ENCODE measurements at places on chromosomes 3 and 15. TPM values are rescaled to one million over a fixed set of nuclear protein-coding genes. Genes with fewer than 3 reads are reported as not detected.

Gene MRPS25
- 60.2 TPM for total RNA-seq

Gene ZNF80
- total RNA-seq = not detected

Gene HDGFL3
- total RNA-seq = 40.3 TPM

Gene P2RY12
- total RNA-seq = 3.1 TPM

Gene FBXO40
- 0.09 TPM for total RNA-seq

Gene RASL12
- 20.2 TPM for total RNA-seq

GRCh38 chr15:53589520-53590057 is 169.9 kb downstream of the WDR72 start:
- DNase-seq = no peak

- no peak for DNase-seq
Observed at GRCh38 chr3:83946049-83946448, 1012.7 kb upstream of the CADM2 start.

GRCh38 chr3:126958638-126959085 is 24.3 kb upstream of the PLXNA1 start:
- peak; percentile 48 for DNase-seq

- no peak for DNase-seq
Observed at GRCh38 chr15:45199136-45199810, 11.5 kb upstream of the SHF start.

GRCh38 chr3:161754420-161755053 is 257.9 kb downstream of the OTOL1 start:
- no peak for DNase-seq

DNA sequence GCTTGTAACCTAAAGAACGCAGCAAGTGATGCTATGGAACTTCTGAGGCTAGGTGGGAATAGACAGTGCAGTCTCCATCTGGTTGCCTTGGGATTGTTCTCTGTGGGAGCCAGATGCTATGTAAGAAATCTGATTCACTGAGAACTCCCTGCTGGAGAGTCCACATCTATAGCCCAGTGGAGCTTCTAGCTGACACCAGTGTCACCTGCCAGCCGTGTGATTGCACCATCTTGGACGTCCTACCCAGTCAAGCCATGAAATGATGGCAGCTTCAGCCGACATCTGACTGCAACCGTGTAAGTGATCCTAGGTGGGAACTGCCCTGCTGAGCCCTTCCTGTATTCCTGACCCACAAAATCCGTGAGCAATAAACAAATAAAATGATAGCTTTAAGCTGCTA is 12.4 kb upstream of the FYCO1 start:
- DNase-seq = no peak

DNA sequence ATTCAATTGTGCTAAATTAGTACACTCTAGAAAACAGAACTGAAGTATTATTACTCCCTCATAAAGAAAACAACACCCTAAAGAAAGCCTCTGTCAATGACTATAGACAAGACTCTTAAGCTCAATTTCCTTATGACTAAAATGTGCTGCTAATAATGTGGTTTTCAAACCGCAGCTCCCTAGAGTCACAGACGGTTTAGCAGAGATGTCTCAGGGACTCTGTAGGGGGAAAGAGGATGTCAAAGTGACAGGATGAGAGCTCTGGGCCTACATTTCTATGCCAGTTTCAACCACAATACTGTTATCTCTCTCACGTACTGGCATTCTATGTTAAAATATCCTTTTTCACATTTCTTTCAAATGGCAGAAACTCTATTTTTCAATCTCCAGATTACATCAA is 37.6 kb upstream of the WDR49 start:
- DNase-seq = no peak

- no peak for DNase-seq
Observed at GRCh38 chr15:47813748-47814384, 96.6 kb downstream of the SEMA6D start.

DNA sequence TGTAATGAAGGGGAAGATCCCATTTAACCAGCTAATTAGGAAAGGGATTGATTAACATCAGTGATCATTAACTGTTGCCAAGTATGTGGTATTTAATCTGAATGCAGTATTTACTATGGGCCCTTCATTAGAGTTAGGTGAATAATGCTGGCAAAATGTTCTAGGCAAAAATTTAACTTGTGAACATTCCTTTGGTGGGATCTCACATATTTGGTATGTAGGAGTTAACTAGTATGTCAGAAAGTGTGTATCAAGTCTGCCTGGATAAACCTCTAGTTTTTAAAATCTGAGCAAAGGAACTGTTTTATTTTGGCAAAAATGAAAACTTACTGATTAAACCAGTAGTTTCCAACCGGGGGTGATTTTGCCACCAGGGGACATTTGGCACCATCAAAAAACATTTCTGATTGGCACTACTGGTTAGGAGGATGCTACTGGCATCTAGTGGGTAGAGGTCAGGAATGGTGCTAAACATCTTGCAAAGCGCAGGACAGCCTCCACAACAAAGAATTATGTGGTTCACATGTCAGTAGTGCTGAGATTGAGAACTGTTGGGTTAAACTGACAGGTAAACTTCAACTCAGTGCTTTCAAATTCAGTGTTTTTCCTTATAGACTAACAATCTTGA is 22.5 kb downstream of the LRTM1 start:
- no peak for DNase-seq

- DNase-seq = no peak
Observed at GRCh38 chr3:54557538-54558428, 370.1 kb downstream of the LRTM1 start.

DNA sequence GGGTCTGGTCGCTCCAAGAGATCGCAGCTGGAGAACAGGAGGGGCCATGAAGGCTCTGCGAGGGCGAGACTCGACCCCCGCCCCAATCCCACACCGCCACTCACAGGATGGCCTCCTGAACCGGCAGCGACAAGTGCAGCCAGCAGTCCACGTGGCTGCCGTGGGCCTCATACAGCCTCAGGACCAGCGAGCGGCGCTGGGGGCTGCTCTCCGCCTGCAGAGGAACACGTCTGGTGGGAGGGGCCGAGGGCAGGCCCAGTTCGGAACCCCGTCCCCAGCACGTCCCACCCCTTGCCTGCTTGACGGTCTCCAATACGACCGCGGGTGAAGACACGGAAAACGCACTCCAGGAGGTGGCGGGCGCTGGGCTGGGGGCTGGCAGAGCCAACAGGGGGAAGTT is 9.2 kb downstream of the NEIL1 start:
- DNase-seq = no peak

- DNase-seq = no peak
Observed at GRCh38 chr3:48795997-48796732, 51.5 kb downstream of the PRKAR2A start.

GRCh38 chr3:87607234-87607633 is 330.9 kb upstream of the POU1F1 start:
- no peak for DNase-seq

DNA sequence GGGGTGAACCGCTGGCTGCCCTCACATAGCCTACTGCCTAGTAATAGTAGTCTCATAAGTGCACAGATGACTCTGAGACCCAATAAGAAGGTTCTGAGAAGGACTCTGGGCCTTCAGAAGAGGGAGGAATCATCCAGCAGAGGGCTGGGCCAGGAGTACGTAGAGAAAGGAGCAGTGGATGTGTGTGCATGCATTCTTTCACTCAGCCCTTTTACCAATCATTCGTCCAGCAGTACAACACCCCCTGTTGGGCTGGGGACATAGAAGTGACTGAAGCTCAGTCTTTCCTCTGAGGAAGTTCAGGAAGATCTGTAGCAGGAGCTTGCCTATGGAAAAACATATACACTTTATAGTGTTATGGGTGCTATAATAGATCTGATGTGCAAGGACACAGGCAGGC is 333.1 kb downstream of the CLSTN2 start:
- DNase-seq = no peak

DNA sequence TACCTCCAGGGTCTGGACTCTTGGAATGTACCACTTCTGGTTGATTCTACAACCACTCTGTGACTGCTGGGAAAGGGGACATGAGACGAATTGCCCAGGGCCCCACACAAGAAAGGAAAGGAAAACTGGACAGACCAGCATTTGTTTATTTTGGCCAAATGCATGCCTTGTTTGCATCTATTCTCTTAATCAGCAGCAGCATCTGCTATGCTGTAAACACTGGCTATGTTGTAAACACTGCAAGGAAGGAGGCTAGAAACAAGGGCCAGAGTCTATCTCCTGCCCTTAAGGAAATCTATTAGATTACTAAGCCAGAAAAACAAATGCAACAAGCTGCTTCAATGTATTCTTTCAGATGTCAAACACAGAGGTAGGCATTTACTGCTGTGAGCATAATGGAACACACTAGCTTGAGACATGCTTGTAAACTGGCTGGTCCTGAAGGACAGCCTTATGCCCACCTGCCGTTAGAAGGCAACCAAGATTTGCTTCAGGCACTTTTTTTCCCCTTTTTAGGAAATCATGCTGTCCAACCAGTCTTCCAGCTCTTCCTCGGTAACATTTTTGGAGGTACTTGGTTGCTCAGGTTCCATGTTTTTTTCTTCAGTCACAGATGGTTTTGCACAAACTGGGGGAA is 102.1 kb upstream of the CHRM5 start:
- DNase-seq = no peak

DNA sequence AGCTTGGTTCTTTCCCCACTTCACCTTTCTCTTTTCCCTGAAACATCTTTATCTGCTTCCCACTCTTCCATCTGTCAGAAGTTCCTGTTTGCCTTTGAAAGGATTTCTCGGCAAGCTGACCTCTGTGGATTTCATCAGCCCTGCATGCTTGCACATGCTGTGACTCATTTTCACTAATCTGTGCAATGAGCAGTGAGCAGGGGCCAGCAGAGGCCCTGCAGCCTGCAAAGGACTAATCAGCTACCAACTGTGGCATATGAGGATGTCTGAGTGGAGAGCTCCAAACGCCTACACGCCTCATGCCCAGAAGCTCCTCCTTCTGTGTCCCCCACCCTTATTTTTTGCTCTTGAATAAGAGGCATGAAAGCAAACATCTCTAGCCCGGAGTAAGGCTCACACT is 333.0 kb upstream of the SEMA6D start:
- no peak for DNase-seq

DNA sequence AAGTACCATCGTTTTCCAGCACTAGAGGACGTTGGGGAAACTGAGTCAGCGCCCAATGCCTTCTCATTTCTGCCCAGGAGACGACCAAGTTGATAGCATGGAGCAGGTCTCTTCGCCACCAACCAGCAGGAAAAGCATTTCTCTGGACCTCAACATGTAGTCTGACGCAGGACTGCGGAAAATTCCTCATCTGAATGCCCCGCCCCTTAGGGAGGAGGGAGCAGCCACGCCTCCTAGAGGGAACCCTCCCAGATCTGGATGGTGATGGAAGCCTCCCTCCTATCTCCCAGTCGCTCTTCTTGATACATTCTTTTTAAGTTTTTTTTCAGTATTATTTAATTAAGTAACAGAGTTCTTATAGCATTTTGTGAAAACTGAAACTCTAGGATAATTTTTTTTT is 17.4 kb upstream of the MINDY4B start:
- no peak for DNase-seq

DNA sequence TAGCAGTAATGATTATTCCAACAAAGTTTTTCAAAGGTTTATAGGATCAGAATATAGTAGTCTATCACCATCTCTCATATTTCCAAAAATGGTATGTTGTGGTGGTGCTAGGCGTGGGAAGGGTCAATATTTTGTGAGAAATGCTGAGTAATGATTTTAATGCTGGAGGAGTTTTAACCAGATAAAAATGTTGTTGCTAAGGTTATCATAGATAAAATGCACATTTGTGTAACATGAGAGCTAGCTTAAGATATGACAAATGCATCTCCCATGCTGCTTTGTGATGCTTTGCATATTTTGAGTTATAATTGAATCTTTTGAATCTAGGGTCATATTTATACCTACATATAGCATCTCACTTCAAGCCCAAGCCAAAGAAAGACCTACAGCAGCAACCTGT is 103.9 kb upstream of the ROBO1 start:
- no peak for DNase-seq

- no peak for DNase-seq
Observed at GRCh38 chr3:11465744-11466616, 177.7 kb downstream of the VGLL4 start.

GRCh38 chr3:156685752-156686151 is 11.4 kb downstream of the TIPARP start:
- DNase-seq = no peak

- no peak for DNase-seq
Observed at GRCh38 chr3:71423151-71423906, 160.2 kb downstream of the FOXP1 start.

DNA sequence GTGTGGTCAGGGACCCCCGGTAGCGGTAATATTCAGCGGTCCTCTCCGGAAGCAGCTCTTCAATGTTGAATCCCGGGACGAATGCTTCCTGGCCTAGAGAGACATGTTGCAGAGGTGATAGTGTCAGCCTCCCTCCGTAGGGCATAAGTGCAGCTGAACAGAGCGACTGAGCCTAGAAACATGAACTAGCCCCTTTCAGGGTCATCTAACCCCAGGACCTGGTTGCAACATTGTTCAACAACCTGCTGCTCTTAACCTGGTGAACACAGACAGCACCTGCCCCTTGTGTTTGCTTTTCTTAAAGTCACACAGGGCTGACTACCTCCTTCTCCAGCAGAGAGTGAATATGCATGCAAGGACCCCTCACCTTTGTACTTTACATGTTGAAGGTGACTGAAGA is 41.3 kb downstream of the CA12 start:
- no peak for DNase-seq

DNA sequence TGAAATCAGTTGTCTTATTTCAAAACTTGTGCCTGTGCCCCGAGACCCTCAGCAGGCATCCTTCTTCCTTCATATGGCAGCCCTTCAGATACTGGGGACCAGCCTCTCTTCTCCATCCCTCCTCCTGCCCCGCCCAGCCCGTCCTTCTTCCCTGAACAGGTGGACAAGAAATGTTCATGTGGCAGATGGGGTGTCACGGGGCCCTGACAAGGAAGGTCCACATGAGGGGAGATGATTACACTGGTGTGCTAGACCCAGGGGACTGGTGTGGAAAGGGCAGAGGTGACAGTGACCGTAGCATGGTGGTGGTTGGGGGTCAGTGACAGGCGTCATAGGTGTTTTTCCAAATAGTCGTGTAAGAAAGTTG is 150.9 kb downstream of the CHDH start:
- no peak for DNase-seq

Measured in upper lobe of right lung (tissue), 1 donor.